ENCODE measurements at places on chromosomes 11 and 22.
A peak's percentile ranks its signal among the peaks of the same experiment; 100 is the strongest.

GRCh38 chr22:20948989-20949388 is 18.1 kb upstream of the AIFM3 start:
- DNase-seq: no peak

GRCh38 chr11:82315093-82315492 is 418.6 kb downstream of the FAM181B start:
- DNase-seq: peak; percentile 28

GRCh38 chr11:59097113-59097708 is 9.8 kb upstream of the FAM111B start:
- DNase-seq: peak; percentile 36

- no peak for DNase-seq
Observed at GRCh38 chr11:44733877-44734276, 7.1 kb downstream of the TSPAN18 start.

DNA sequence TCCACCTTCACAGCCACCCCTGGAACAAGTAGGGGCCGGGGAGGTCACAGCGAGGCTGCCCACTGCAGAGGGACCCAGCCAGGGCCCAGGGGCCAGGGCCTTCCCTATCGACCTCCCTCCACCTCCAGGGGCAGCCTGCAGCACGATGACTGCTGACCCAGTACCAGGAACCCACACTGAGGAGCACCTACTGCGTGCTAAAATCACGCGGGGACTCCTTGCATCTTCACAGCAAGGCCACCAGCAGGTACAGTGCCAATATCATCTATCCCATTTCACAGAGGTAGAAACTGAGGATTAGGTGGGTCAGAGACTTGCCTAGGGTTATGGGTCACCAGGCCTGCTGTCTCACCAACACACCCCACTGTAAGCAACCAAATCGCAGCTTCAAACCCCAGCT is 14.6 kb downstream of the MACROD1 start:
- DNase-seq: no peak

DNA sequence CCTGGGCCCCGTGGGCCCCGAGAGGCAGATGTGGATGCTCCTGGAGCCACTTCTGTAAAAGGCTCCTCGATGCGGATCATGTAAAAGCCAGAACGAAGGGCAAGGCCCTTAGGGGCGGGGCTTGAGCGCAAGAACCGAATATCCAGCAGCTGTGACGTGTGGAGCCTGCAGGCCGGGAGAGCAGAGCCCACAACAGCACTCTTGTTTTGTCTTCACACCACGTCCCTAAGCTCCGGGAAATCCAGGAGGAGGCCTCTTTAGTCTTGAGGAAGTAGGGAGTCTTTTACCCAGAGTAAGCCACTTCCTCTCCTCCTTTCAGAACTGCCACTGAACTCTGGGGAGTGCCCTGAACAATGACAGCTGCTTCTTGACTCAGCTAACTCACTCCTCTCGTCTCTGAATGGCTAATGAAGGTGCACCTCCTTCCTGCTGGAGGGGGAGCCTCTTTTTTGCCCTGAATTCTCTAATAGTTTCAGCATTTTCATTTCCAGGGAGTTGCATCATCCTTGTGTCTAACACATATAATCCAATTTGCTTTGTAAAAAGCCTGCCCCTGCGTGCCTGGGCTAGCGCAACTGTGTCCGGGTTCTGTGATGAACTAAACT is 12.5 kb downstream of the L3MBTL2 start:
- peak; percentile 83 for DNase-seq

DNA sequence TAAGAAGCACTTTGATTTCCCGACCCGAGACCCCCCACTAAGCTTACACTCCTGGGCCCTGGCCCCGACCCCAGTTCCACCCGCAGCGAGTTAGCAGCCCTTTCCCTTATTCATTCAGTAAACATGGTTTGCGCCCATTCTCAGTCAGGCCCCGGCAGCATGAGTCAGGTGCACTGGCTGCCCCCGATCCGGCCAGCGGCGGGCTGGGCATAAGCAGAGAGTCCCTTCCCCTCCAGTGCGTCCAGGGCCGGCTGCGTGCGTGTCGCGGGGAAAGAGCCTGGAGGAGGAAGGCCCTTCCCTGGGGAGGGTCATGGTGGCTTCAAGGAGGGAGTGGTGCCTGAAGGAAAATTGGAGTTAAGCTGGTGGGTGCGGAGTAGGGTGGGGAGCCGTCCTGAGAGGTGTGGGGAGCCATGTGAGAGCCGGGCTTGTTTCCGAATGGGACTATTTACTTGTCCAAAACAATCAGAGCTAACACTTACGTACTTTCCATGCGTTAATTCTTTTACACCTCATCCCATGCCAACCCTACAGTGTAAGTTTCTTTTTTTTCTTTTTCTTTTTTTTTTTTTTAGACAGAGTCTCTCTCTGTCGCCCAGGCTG is 657 bp downstream of the IGHMBP2 start:
- DNase-seq: peak; percentile 42

DNA sequence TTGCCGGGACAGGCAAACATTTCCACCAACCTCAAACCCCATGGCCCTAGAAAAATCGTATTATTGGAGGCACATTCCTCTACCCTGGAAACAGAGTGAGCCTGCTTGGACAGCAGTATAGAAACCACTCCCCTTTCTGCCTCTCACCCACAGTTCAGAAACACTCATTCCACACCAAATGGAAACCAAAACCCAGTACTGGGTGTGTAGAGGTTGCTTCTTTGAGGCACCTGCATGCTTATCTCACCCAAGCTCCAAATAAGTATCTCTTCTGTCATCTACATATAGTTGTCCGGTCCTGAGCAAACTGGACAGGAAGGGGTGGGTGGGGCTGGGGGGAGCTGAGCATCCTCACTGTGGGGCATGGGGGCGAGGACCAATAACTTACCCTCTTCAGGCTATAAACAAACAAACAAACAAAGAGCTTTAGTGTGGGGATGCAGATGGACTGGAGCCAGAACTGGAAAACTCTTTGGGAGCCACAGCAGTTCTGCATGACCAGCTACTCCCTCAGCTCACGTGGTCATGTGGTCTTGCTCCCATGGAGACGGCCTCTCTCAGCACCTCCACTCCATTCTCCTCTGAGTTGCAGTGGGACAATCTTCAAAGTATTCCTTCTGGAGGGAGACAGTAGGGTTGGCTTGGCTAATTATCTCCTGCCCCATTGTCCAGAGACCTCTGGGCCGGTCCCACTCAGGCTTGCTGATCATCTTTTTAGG is 1.0 kb upstream of the PLAAT2 start:
- DNase-seq: no peak

GRCh38 chr11:47507563-47508239 is 45.2 kb downstream of the CELF1 start:
- DNase-seq: no peak

DNA sequence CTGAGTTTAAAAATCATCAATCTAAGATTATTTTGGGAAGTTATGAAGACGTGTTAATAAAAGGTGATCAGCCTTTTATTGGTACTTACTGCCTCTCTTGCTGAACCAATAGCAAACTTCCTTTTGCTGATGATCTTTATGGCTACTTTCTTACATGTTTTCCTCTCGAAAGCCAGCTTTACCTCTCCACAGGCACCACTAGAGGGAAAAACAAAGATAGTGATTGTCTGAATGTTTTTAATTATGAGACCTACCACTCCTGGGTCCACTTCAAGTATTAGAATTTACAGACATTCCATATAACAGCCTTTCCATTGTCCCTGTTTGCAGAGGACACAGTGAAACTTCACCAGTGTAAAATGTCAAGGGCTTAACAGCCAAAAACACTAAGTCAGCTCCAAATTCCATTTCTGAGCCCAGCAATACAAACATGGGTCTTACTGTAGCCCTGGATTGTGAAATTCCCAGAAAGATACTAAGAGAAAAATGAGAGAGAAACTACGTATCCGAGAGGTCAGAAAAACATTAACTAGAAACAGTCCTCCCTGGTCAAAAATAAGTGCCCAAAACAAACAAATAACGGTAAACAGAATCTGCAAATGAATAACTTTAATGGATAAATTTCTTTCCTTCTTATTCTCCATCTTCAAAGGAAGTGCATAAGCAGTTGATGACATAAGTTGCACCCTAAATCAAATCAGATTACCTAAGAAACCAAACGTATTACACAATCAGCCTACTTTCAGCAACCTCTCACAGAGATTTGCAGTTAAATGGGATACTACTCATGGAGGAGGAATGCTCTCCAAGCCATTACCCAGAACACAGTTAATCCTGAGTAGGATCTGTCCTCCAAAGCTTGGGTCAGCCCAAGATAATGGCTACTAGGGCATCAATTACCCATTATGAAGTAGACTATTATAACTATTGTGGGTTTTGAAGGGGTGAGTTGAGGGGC is 29.5 kb downstream of the CHEK2 start:
- peak; percentile 1 for DNase-seq

DNA sequence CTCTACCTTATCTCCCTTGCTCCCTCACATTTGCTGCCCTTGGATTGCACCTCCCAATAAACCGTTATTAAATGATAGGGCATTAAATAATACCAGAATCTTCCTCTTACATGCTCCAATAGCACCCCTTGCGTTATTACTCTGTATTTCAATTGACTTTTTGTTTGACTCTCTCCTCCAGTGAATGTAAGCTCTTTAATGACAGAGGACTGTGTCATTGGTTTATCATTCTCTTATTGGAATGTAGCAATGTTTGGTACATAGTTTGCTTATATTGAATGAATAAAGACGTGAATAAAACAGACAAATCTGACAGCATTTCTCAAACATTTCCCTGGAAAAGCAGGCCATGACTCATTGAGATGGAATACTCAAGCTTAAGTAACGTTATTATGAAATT is 8.7 kb upstream of the MPEG1 start:
- DNase-seq: no peak

GRCh38 chr22:33640900-33641299 is 279.4 kb downstream of the LARGE1 start:
- no peak for DNase-seq

DNA sequence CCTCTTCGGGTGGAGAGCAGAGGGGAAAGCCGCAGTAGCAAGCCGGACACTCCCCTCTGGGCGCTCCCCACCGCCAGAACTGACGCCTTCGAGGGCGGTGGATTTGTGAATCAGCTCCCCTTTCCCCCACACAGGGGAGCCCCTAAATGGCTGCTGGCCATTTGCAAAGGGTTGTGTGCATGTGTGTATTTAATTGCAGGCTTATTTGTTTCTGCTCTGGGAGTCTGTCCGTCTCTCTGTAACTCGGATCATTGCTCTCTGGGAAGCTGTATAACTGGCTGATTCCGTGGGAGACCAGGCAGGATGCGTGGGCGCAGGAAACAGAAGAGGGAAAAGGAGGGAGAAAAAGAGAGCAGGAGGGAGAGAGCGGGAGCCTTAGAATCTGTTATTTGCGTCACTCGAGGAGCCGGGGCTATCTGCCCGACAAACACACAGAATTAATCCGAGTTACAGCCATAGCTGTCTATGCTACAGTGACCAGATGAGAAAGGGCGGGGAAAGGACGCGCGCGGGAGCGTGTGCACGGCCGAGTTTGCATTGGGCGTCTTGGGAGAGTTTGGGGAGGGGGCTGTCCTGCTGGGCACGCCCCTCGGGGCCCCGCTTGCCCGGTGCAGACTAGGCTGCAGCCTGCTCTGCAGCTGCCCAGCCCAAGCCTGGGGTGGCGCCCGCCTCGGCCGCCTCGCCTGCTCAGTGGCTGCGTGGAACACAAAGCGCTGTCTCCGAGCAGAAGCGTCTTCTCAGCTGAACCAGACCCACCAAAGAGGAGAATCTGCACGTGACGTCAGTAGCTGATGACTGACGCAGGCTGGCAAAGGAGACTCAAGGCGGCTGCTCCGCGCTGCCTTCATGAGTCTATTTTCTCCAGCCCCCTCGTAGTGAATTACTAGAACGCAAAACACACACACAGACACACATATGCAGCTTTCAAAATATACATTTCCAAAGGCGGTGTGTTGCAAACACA is 105.3 kb upstream of the HSD17B12 start:
- DNase-seq: no peak

DNA sequence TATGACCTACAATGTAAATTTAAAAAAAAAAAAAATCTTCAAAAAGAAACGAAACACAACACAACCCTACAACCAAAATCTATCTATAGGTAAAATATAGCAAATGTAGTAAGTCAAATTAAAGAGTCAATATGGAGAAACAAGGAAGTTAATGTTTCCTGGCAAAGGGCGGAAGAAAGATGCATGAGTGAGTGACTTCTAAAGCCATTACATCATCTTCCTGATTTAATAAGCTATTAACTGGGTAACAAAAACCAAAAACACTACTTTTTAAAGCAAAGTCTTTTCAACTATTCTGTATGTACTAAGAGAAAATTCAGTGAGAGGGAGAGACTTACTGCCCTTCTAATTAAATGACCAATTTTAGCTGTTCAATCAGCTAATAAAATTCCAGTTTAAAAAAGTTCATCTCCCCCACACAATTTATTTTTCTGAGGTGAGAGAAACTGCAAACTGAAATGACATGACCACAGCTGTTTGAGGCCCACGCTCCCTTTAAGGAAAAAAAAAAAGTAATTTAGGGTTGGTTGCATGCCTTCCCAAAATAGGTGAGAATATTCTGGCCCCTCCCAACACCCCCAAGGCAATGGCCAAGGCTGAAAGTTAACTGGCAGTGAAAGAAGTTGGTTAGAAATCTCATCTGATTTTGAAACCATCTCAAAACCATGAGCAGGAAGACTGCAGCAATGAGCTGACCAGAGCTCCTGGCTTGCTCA is 5.9 kb downstream of the SF1 start:
- DNase-seq: no peak

GRCh38 chr11:130945896-130946295 is 29.6 kb upstream of the SNX19 start:
- no peak for DNase-seq

GRCh38 chr11:22699388-22699787 is 33.0 kb downstream of the GAS2 start:
- no peak for DNase-seq

GRCh38 chr11:121721961-121722360 is 269.2 kb upstream of the SORL1-AS1 start:
- no peak for DNase-seq

- DNase-seq: peak; percentile 8
Observed at GRCh38 chr11:45209891-45210699, 63.7 kb downstream of the PRDM11 start.

GRCh38 chr11:88886796-88887195 is 179.0 kb downstream of the GRM5 start:
- DNase-seq: no peak

DNA sequence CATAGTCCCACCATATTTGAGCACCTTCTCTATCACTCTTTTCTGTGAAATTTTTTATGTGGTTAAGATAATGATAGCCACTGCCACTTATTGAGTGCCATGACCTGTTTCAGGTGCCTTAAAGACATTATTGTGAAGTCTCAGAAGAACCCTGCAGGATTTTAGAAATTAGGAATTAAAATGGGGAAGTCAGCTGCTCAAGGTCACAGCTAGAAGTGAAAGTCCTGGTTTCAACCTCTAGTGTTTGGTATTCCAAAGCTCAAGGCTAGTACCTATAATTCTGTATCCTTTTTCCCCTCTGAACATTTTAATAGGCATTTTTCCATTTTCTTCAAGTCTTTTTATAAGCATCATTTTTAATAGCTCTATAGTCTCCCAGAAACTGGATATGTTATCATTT is 9.0 kb upstream of the RRM1 start:
- DNase-seq: no peak
